ENCODE measurements at places on chromosomes 11 and 22.

- no peak for DNase-seq
Measured at GRCh38 chr11:109856928-109857327, 236.3 kb upstream of the ZC3H12C start.

DNA sequence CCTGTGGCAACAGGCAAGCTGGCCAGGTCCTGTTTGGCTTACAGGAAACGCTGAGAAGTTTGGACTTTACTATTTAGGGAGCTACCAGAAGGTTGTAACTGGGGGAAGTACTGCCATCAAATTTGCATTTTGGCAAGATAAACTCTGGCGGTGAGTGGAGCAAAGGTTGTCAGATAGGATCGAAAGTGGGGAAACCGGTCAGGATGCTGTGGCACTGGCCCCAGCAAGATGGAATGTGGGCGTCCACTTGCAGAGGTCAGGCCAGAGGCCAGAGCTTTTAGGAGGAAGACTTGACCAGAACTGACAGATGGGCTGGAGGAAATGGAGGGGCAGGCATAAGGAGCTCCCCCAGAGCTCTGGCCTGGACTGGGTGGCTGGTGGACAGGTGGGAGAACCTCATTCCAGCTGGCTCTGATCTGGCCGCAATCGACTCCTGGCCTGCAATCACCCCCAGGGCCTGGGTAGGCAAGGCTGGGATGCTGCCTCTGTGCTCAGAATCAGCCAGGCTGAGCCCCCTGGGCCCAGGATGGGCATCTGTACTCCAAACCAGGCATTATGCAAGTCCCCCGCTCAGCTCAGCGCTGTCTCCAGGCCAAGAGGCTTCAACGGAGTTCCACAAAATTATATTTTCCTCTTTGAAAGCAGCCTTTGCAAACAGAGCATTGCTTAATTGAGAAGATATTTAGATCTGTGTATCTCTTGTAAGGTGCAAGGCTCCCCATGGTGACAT, 178.3 kb upstream of the NECTIN1 start:
- no peak for DNase-seq

DNA sequence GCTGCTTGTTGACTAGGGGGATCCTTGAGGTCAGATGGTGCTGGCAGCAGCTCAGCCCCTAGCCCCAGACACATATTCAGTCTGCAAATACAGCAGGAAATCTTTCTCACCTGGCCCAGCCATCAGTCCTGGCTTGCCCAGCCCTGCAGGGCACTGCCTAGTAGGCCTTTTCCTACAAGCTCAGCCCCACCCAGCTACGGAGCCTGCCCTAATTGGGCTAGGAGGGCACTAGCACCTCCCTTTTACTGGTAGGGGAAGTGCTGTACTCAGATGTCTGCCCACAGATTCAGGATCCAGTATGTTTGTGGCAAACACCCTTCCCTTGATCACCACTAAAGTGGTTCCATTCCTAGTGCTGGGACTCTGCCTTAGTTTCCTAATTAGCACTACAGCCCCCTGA, 257.1 kb upstream of the CADM1 start:
- no peak for DNase-seq

GRCh38 chr11:12019337-12019736, 10.9 kb upstream of the DKK3 start:
- peak; percentile 29 for DNase-seq

- peak; percentile 51 for DNase-seq
Measured at GRCh38 chr22:32248276-32248675, 6.9 kb downstream of the SLC5A4 start.

- DNase-seq = no peak
Measured at GRCh38 chr11:123272565-123272964, 77.5 kb upstream of the CLMP start.

DNA sequence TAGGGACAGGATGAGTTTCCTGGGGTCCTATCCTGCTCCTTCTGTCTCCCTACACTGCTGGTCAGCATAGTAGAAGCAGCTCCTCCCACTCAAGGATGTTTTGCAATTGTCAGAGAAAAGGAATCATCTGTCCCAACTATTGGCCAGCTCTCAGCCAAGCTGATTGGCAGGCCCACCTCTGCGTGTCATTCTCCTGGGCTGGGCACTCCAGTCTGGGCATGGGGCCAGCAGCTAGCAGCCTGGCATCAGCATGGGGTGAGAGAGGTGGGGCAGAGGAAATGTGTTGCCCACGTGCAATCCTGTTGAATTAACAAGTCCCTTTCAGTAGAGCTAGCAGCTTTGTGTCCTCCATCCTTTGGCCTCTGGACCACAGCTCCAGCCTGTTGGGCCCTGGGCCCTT, 14.1 kb downstream of the ANKK1 start:
- no peak for DNase-seq
